T-helper 17 cell (primary cell): ENCODE measurements at places on chromosomes 3 and 15. TPM values are rescaled to one million over a fixed set of nuclear protein-coding genes. Genes with fewer than 3 reads are reported as not detected.

Gene ANKUB1
- not detected for total RNA-seq

Gene MITF
- total RNA-seq: 0.50 TPM

Gene CFAP92
- total RNA-seq: 0.15 TPM

Gene TM6SF1
- total RNA-seq: 0.85 TPM

Gene GOLGA6D
- 0.10 TPM for total RNA-seq

Gene ACAA1
- total RNA-seq: 78.2 TPM

Gene CHRNA3
- not detected for total RNA-seq

Gene SRGAP3
- 1.8 TPM for total RNA-seq

Gene CASR
- 1.3 TPM for total RNA-seq

Gene SLITRK3
- total RNA-seq: not detected

Gene GABRR3
- total RNA-seq: not detected

Gene CGNL1
- not detected for total RNA-seq

Gene BMF
- total RNA-seq: 13.4 TPM

Gene CLRN1
- total RNA-seq: not detected

Gene TFRC
- 218 TPM for total RNA-seq

Gene GPR156
- 0.10 TPM for total RNA-seq

Gene NR2E3
- total RNA-seq: not detected

Gene GOLIM4
- total RNA-seq: 1.0 TPM

Gene SPTSSB
- 0.32 TPM for total RNA-seq

Gene CCDC191
- 6.4 TPM for total RNA-seq

Gene NTRK3
- total RNA-seq: not detected

Gene LRRC34
- total RNA-seq: 0.77 TPM

Gene GOLGA6L4
- total RNA-seq: 4.1 TPM

Gene EPHA6
- total RNA-seq: not detected

Gene CCR9
- 4.0 TPM for total RNA-seq

Gene PFKFB4
- 1.6 TPM for total RNA-seq

Gene MESP2
- total RNA-seq: not detected
